Ascending aorta (tissue), 2 donors: ENCODE measurements at places on chromosomes 5 and 9.

DNA sequence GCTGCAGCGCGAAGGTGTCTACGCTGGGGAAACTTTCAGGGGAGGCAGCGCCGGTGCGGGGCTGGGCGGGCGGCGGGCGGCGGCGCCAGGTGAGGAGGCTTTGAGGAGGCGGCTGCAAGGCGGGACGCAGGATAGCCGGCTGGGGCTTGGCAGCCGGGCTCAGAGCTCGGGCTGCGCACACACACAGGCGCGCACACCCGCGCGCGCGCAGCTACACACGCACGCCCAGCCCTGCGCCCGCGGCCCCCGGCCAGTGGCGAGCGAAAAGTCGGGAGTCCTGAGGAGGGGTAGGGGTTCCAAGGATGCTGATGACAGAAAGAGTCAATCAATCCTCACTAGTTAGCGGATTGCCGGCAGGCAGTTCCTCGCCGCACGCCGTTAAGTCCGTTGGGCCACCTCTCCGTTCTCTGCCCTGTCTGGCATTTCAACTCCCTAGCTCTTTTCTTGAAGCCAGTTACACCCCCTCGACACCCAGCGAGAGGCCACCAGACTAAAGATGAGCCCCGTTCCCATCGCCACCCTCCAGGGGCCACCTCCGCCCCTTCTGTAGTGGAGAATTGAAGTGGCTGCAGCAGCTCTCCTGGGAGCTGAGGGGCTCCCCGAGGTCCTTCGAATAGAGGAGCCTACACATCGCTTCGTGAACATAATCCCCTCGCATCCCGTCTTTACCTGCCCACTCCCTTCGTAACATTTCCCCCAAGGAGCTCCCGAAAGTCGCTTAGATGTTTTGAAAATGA is 1640.3 kb upstream of the C9orf72 start:
- DNase-seq = no peak

DNA sequence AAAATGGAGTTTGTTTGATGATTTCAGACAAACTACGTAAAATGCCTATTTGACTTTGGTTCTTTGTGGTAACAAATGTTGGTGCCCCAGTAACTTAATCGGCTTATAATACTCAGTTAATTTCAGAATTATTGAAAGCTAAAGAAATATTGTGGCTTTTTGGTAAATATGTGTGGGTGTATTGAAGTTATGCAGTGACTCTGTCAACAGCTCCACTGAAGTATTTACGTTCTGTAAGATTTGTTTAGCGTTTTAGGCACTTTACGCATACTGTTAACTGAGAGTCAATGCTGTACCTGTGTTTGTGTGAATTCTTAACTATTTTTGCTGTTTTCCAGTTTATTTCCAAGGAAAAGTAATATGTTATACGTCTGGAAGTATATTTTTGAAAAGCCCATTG is 2.2 kb downstream of the RAD23B start:
- DNase-seq = no peak

DNA sequence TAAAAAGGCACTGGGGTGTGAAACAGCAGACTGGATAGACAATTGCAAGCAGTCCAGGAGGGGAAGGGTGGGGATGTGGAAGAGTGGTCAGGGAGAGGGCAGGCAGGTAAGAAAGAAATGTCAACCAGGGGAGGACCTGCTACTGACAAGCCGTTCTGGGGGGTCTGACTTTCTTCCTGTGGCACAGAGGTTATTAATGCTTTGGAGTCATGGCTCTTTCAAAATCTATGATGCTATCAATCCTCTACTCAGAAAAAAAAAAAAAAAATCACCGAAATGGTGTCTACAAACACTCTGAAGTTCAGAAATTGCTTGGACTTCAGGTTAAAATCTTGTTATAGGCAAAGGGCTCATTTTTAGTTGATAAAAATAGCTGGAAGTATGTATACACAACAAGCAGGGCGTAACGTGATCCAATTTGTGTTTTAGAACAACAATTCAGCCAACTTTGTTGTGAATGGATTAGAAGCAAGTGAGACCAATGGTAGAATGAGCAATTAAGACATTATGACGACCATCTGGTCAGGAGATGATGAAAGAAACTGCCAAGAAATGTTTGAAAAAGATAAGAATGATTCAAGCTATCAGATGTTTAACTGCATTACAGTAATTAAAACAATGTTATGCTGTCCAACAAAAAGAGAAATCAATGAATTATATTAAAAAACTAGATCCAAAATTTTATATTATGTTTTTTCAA is 255.2 kb downstream of the DEPDC1B start:
- DNase-seq = no peak

- no peak for DNase-seq
These were observed 42.2 kb downstream of the PTPN3 start for GRCh38 chr9:109455861-109456260.

DNA sequence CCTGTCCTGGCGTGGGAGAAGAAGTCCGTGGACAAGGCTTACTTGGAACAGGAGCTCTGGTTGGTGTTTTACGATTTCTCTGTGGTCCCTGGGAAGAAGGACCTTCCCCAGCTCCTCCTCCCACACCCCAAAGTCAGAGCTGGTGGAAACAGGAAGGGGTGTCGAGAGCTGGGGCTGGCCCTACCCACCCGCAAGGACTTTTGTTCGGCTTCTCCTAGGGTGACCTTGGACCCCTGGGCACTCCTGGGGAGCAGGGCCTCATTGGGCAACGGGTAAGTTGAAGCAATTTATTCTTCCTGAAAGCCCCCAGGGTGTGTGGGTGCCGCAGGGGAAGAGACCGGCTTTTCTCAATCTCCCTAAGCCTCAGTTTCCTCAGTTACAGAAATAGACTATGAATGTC is 53.9 kb upstream of the ORM1 start:
- no peak for DNase-seq

- DNase-seq = no peak
These were observed 31.5 kb downstream of the SLC25A46 start for GRCh38 chr5:110770286-110770685.

DNA sequence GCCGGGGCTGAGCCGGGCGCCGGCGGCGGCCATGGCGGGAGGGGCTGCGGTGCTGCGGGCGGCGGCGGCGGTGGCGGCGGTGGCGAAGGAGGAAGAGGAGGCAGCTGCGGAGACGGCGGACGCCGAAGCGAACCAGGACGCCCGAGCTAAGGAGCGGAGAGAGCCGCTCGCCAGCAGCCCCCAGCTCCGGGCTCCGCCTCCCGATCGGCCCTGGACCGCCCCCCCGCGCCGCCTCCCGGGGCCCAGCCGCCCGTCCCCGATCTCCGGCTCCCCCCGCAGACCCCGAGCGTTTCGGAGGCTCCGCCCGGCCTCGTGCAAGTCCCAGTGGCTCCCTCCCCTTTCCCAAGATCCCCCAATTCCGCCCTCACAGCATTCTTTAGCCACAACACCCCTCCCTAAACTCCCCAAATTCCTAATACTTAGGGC is at the start of gene ASTN2:
ASTN2 (minus strand) TSS at position 152 of the 426 bp plus-strand sequence; CDS start at position 33, 119 bp downstream.
- no peak for DNase-seq

- no peak for DNase-seq
These were observed 104.9 kb upstream of the RUSC2 start for GRCh38 chr9:35385042-35385441.

DNA sequence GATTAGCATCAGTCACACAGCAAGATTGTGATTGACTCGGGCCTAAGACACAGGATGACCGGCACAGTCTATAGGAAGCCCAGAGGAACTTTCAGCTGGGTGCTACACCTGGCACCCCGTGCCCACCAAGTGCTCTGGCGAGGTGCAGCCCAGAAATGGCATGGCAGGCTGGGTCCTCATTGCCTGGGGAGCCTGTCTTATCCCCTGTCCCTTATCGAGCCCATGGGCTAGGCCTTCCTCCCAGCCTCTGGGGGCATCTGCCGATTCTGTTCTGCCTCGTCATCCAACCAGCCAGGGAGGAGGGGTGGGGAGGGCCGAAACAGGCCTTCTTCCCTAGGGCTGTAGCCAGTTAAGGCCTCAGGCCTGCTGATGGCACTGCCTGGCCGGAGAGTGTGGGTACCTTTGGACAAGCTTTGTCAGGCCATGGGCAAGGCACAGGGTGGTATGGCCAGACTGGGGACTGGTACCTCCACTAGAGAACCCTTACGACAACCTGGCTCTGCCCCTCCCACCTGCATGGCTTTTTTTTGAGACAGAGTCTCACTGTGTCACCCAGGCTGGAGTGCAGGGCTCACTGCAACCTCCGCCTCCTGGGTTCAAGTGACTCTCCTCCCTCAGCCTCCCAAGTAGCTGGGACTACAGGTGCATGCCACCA is 1.6 kb downstream of the GRK6 start:
- DNase-seq = no peak

DNA sequence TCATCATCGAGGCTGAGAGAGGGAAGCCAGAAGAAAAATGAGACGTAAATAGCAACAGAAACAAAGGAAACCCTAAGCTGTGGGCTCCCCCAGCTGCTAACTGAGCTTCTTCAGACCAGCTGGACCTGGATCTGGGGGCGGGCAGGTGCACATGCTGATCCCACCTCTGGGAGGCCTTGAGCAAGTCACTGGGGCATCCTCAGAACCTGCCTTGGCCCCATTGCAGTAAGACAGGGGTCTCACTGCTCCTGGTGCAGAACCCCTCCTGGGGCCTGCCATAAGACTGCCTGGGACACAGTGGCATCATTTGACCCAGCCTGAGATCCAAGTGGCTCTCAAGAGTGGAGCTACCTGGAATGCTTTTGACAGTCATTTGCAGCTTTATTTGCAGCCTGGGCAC is 77.4 kb downstream of the PHF2 start:
- DNase-seq = no peak

DNA sequence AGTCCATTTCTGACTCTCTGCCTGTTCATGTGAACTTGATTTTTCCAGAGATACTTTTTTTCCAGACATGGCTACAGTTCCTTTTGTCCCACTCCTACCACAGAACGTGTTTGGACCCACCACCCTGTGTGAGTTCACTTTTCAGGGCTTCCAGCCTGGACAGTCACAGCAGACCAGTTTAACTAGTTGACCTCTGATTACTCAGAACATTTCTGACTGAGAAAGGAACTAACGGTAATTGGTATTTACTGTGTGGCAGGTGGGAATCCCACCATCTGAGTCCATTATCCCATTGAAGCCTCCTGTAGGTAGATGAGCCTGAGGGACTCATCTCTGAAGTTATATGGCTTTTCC is 210.1 kb downstream of the GOLPH3 start:
- no peak for DNase-seq
